Upper lobe of right lung (tissue), 1 donor: ENCODE measurements at places on chromosomes 16 and 17.

DNA sequence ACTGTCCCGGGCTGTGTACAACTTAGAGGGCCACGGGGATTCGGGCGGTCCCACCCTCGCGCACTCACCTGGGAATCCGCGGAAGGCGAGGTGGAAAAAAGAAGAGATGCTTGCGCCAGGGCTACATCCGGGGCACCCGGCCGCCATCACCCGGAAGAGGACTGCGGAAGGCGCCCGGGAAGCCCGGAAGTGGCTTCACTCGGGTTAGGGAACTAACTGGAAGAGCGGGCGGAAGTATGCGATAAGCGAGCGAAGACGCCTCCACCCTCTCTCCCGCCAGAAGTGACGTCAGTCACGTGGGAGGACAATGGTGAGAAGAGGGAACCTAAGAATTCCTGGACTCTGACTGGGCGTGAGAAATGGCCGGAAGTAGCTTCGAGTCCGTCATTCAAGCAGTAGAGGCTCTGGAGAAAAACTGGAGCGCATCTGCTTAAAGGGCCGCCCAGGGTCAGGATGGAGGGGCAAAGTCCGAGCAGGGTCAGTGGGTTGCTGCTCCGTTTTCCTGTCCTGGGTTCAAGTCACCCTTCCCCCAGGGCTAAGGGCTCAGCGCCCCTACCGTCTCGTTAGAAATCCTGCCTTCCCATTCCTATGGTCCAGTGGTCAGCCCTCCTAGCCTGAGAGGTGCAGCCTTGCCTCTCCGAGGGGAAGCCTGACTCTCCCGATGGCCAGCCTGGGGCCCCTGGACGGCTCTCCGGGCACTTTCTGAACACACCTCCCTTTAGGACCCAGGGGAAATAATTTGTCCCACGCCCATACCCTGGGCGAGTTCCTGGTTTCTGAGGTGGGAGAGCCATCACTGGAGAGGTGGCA, at the start of gene CD2BP2:
TSS of gene CD2BP2 (minus strand) at position 165 of the 810 bp plus-strand sequence. CDS start 627 bp downstream, outside the sequence.
- peak; percentile 97 for DNase-seq

GRCh38 chr16:84929421-84930297, 81.7 kb downstream of the ZDHHC7 start:
- no peak for DNase-seq

DNA sequence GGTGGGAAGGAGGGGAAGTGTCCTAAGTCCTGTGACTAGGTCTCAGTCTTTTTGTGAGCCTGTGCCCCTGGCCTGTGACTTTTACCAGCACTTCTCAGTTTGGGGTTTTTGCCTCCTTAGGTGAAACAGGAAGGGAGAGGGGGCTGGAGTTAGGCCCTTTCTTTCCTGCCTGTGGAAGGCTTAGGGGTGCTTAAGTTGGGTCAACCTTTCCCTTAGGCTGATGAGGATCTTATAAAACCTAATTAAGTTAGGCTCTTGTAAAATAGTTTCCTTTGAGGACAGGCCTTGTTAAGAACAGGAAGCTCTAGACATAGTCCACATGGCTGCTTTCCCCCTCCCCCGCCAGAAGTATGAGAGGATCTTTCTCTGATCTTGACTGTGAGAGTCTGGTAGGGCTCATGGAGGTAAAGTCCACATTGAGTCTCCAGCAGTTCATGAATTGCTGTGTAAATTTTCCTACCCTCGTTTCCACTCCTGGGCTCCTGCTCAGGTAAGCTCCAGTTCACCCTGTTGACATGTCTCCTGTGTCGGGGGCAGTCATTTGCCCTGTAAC, 17.0 kb upstream of the DNASE1 start:
- DNase-seq, result no peak

DNA sequence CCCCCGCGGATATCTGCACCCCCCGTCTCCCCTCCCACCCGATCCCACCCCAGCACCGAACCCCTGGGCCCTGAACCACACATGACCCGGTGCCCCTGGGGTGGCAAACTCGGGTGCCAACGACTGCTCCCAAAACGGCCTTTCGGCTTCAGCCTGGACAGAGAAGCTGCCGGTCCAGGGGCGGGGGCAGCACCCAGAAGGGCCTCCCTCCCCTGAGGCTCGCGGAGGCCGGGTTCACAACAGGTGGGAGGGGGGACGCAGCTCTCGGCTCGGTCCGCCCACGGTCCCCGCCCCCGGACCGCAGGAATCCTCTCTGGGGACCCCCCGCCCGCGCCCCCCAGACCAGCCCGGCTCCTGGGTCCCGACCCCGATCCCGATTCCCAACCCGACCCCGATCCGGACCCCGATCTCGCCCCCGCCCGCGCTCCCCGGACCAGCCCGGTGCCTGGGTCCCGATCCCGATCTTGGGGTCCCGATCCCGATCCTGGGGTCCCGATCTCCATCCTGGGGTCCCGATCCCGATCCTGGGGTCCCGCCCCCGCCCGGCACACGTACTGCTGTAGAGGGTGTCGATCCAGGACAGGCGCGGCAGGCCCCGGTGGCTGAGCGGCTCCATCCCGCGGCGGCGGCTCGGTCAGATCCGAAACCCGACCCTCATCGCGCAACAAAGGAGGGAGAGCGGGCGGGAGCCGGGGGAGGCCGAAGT, 516 bp downstream of the ABR start:
- no peak for DNase-seq

DNA sequence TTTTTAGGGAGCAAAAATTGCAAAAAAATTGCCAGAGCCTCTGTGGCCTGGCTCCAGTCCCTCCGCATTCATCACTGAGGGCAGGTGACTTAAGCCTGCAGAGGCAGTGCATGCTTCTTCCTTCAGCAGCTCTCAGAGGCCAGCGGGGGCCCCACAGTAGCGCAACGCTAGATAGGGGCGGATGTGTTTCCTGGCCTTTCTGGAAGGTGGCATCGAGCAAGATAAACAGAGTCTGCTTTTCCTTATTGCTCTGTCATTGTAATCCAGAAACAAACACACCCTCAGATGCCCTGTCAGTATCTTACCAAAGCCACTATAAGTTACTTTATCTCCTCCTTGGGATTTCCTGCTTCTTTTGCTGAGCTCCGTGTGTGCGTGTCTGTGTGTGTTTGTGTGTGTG, 75.5 kb upstream of the IRX6 start:
- no peak for DNase-seq

DNA sequence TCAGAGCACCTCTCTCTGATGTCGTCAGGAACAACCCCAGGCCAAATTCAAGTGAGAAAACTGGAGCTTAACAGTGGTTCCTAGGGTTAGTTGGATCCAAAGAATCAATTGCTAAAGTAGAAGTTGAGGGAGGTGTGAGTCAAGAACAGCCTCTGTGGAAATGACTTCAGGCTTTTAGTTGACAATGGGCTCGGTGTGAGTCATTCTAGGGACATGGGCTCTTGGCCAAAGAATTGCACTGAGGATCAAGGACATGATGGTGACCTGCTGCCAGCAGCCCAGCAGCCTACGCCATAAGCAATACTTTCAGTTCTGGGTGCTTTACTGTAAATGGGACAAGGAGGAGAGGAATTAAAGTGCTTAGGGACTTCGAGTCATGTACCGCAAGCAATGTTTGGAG, 32.1 kb upstream of the SMURF2 start:
- peak; percentile 82 for DNase-seq
